ENCODE measurements at places on chromosomes 13 and 19.

- DNase-seq, result no peak
These were observed 118.3 kb upstream of the RNF113B start for GRCh38 chr13:98295371-98295770.

- DNase-seq, result no peak
These were observed 57.9 kb upstream of the PCDH8 start for GRCh38 chr13:52906122-52906903.

- DNase-seq, result no peak
These were observed 56.8 kb downstream of the DOCK9 start for GRCh38 chr13:98921015-98921580.

- DNase-seq, result no peak
These were observed 3.3 kb upstream of the TM6SF2 start for GRCh38 chr19:19276386-19276785.

DNA sequence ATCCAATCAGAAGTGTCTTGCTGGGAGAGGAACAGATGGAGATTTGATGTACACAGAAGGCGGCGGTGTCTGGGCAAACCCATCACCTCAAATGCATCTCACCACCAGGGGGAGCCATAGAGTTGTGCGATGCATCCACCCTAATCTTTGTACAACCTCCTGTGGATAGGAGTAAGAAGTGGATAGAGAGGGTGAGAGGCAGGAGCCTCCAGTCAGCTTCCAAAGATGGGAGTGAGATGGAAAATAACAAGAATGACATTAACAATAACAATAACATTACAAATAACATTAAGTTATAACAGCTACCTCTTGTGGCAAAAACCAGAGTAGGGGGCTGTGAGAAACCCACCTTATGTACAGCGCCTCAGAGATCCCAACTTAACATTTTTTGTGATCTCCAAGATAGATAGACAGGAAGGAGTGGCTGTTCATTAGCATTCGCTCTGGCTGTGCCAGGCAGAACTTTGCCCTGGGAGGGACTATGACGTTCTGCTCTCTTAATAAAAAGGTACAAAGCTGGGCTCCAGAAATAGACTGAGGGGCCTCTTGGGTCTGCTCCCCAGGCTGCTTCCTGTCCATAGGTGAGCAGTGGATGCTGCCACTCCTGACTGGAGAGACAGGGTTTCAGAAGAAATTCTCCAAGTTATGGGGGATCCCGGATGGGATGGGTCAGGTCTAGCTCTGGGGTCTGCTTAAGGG, 5.2 kb upstream of the CEACAM18 start:
- DNase-seq, result peak; percentile 8

- no peak for DNase-seq
These were observed 30.3 kb downstream of the RASA3 start for GRCh38 chr13:114102131-114102520.

DNA sequence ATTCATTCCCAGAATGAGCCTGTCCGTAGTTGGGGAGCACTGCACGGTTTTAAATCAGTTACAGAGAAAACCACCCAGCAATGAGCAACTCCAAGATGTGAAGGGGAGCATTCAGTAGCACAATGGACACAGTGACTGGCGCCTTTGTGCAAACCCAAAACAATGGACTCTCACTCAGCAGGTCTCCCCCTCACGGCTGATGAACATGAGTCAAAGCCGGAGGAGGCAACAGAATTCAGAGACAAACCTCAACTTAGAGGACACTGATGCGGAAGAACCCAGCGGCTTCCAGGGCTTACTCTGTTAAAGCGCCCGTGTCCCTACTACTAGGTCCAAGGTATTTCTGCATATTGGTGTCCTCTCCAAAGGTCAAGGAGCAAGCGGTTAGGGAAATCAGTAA, 17.7 kb downstream of the PLEKHF1 start:
- no peak for DNase-seq

GRCh38 chr19:2032296-2032941, 16.9 kb upstream of the BTBD2 start:
- peak; percentile 14 for DNase-seq

GRCh38 chr19:47848823-47849473, 10.1 kb upstream of the TPRX2 start:
- no peak for DNase-seq

Data from fibroblast of skin of left quadriceps (primary cell).